ENCODE measurements at places on chromosomes 2 and 18.

DNA sequence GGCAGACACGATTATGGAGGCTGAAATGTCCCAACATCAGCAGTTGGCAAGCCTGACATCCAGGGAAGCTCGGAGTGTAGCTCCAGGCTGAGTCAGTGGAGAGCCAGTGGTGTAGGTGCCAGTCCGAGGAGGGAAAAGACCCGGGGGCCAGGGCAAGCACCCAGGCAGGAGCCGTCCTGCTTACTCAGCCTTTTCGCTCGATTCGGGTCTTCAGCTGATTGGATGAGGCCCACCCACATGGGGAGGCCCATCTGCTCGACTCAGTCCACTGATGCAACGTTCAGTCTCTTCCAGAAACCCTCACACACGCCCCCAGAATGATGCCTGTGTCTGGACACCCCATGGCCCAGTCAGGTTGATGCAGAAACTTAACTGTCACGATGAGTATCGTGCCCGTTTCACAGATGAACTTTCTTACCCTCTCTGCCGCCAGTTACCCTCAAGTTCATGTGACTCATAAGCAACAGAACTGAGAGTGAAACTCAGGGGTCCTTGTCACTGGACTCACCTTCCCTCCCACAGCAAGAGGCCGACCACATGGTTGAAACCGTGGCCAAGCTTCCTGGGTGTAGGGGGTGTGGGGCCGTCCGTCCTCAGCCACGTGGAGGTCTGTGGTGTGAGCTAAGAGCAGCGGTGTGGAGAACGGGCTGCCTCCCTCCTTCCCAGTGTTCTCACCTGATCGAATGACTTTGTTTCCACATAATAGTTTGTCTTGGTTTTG is 197.4 kb upstream of the HDAC4 start:
- no peak for DNase-seq

- no peak for DNase-seq
These were observed 441.8 kb downstream of the LRATD1 start for GRCh38 chr2:15074319-15074718.

GRCh38 chr2:26685341-26685740 is 7.2 kb upstream of the KCNK3 start:
- DNase-seq, result no peak

- DNase-seq, result no peak
These were observed 701.6 kb downstream of the SATB2 start for GRCh38 chr2:198756166-198756565.

GRCh38 chr2:69932596-69932922 is 17.6 kb downstream of the MXD1 start:
- no peak for DNase-seq

DNA sequence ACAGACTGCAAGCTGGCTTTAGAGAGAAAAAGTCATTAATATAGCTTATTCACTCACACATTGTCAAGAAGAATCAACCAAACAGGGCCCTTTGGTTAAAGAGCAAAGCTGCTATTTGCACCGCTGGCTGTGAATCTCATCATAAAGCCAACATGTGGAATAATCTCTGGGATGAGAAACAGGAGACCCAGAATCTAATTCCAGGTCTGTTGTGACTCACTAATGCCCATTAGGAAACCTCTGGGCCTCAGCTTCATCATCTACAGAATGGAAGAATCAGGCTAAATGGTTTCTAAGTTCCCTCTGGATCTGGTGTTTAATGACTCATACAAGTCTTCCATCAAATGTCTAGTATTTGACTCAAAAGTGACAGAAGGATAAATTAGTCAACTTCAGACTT is 591.7 kb upstream of the DDX18 start:
- no peak for DNase-seq

GRCh38 chr2:10717628-10718027 is 3.8 kb upstream of the ATP6V1C2 start:
- DNase-seq, result no peak

DNA sequence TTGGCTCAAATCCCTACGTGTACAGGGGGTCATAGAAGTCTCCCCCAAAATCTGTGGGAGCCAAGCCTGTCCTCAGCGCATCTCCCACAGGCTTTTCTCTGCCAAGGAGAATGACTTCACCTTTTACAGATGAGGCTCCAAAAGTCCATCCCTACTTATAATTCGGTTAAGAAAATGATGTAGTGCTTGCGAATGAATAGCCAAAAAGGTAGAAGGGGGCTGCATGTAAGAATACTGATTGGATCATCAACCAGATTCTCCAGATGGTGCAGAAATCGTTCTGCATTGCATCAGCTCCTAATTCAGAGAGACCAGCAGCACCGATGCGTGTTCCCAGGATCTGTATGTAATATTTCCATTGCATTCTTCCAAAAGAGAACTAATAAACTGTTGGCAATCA is 91.9 kb downstream of the EPHA4 start:
- DNase-seq, result no peak

- peak; percentile 22 for DNase-seq
These were observed 14.3 kb upstream of the STAM2 start for GRCh38 chr2:152189622-152190495.

DNA sequence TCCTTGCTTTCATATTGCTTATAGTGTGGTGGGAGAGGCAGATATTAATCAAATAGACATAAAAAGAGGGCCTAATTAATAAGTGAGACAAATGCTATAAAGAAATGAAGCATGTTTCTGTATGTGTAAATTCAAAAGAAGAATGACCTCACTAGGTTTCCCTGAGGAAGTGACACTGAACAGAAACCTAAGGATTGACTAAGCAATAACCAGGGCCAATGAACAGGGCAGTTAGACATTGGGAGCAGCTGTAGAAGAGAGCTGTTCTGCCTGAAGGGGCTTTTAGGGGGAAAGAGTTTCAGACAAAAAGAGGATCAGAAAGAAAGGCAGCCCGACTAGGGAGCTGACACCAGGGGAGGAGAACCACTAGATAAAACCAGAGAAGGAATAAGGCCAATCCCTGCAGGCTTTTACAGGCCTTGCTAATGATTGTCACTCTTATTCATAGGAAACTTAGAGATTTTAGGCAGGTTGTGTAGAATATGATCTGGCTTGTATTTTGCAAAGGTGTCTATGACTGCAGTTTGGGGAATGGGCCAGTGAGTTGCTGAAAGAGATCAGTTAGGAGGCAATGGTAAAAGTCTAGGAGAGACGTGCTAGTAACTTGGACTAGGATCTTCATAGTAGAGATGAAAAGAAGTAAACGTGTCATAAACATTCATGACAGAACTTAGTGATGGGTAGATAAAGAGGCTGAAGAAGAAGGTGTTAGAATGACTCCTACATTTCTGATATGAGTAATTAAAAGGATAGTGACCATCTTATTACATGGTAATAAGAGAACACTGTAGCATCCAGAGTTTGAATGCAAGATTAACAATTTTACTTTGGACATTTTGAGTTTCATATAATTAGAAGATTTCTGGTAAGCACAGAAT is 26.8 kb upstream of the NABP1 start:
- no peak for DNase-seq

DNA sequence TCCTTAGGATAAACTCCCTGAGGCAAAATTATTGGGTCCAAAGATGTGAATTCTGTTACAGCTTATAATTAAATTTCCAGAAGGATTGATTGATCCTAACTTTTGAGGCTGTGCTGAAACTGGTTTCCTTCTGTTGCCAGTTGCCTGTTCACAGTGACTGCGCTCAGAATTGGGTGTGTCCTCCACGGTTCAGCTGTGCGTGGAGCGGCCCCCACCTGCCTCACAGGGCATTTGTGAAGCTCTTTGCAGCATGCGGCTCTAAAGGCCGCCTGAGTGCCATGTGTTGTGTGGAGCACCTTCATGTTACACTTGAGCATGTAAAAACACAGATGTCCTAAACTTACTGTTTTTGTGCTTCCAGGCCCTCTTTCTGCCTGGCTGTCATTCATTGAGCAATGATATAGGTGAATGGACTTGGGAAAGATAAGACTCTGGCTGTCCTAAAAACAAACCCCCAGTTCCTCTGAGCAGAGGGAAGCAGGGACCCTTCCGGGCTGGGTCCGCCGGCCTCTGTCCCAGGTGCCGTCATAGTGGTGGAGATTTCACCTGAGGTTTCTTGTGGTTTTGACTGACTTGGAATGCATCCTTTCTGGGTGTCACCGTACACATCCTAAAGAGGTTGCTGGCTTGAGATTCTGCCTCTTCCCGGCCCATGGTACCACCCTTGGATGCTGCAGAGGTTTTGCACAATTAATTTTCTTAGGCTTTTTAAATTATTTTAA is 173.6 kb downstream of the LDLRAD4 start:
- no peak for DNase-seq

GRCh38 chr2:238802957-238803356 is 44.9 kb upstream of the TWIST2 start:
- no peak for DNase-seq
